ENCODE measurements at places on chromosomes 3 and 15. TPM values are rescaled to one million over a fixed set of nuclear protein-coding genes. Genes with fewer than 3 reads are reported as not detected.

The IQCH gene
- polyA plus RNA-seq, result 0.49 TPM

The TIMMDC1 gene
- polyA plus RNA-seq, result 28.9 TPM

The ALDH1A2 gene
- 2.5 TPM for polyA plus RNA-seq

The CCDC32 gene
- 20.8 TPM for polyA plus RNA-seq

The HIGD2B gene
- polyA plus RNA-seq, result not detected

The CACNA1D gene
- polyA plus RNA-seq, result 11.3 TPM

The GOLGA8N gene
- 18.0 TPM for polyA plus RNA-seq

The TLR9 gene
- polyA plus RNA-seq, result 0.27 TPM

The SPINT1 gene
- polyA plus RNA-seq, result 67.1 TPM

DNA sequence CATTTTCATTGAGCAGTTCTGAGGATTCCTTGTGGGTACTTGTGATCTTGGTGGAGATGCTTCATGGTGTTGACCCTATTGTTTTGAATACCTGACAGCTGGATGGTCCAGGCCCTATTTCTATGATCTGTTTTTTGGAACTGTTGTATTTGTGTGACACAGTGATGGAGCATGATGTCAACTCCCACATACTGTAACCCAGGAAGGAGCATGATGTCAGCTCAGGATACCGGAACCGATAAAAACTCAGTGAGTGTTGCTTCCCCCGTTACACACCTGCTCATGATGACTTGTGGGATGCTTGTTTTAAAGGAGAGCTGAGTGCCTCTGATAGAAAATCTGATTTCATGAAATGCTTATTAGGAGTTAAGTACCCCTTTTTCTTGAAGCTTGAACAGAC lies 45.1 kb downstream of the ZBTB38 start:
- H3K27ac ChIP-seq, result peak overlapping the region; percentile 70
- H3K4me1 ChIP-seq, result peaks cover 51% of the 10 kb centered on the region
- no peaks in the 10 kb centered on the region for H3K27me3 ChIP-seq
- peak overlapping the region; percentile 22 for H3K4me3 ChIP-seq
- peaks cover 8% of the 10 kb centered on the region for H3K36me3 ChIP-seq

DNA sequence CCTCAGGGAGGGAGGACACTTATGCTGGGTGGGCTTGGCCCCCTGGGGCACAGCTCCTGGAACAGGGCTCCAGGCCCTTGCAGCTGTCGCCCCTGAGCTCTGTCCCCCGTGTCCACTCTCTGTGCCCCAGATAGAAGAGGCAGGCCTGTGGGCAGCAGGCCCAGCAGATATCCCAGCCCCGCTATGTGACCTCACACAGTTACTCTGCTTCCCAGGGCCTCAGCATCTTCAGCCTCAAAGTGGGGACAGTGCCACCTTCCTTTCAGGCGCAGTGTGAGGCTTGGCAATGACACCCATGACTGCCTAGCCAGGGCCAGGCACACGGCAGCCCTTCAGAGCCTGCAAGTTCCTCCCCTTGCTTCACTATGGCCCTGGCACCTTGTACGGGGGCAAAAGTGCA lies 98.4 kb downstream of the IQSEC1 start:
- no peaks in the 10 kb centered on the region for H3K4me1 ChIP-seq
- no peak overlapping the region for H3K4me3 ChIP-seq
- H3K36me3 ChIP-seq, result no peaks in the 10 kb centered on the region
- no peaks in the 10 kb centered on the region for H3K27me3 ChIP-seq
- peak; percentile 40 for DNase-seq

DNA sequence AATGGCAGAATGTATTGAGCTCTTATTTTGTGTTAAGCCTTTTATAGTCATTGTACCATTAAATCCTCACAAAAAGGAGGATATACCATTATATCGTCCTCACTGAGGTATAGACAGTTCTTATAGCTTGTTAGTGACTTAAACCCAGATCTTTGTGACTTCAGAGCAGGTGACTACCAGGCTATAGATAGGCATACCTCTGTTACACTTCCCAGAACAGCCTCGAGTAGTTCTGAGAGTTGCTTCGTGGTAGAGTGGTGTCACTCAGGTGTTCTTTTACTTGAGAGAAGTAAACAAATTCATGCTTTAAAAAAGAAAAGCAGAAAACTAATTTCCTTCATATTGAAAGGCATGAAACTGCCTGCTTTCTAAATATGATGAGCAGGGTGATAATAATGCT lies 59.9 kb downstream of the SEC22A start:
- H3K4me3 ChIP-seq, result no peak overlapping the region
- no peak for DNase-seq
- H3K36me3 ChIP-seq, result no peaks in the 10 kb centered on the region
- no peaks in the 10 kb centered on the region for H3K27me3 ChIP-seq
- no peaks in the 10 kb centered on the region for H3K4me1 ChIP-seq
- H3K27ac ChIP-seq, result no peak overlapping the region

GRCh38 chr15:48940508-48940907 lies 23.2 kb downstream of the SHC4 start:
- no peaks in the 10 kb centered on the region for H3K27me3 ChIP-seq
- no peak overlapping the region for H3K27ac ChIP-seq
- DNase-seq, result no peak
- H3K4me3 ChIP-seq, result no peak overlapping the region
- H3K36me3 ChIP-seq, result no peaks in the 10 kb centered on the region
- no peaks in the 10 kb centered on the region for H3K4me1 ChIP-seq

DNA sequence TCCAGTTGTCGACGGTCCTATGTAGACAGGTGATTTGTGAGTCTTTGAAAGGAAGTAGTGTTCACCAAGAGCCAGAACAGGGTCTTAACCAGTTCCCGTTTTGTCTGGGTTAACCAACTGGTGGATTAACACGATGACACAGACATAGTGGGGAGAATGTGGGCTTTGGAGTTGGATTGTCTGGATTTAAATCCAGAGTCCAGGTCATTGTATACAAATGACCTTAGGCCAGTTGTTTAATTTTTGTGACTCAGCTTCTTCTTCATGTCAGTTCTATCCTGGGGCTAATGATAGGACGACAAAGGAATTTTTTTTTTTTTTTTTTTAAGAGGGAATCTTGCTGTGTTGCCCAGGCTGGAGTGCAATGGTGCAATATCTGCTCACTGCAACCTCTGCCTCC lies 126.7 kb downstream of the LPP start:
- H3K36me3 ChIP-seq, result no peaks in the 10 kb centered on the region
- H3K4me1 ChIP-seq, result peaks cover 15% of the 10 kb centered on the region
- no peak overlapping the region for H3K4me3 ChIP-seq

DNA sequence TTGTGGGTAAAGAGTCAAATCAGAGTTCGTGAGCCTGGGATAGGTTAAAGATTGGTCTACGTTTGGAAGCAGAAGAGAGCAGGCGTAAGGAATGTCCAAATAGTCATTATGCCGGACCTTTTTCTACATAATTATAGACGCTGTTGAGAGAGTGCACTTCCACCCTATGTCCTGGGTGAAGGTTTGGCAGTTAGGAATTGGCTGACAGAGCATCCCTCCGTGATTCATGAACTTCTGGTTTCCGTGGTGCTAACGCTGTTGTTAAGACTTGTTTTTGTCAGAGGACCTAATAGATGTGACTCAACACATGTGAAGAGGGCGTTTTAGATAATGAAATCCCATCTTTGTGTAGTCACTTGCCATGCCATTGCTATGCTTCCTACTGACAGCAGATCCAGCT lies 1.1 kb downstream of the EAF1 start:
- H3K4me1 ChIP-seq, result no peaks in the 10 kb centered on the region
- no peaks in the 10 kb centered on the region for H3K36me3 ChIP-seq
- H3K27ac ChIP-seq, result no peak overlapping the region
- DNase-seq, result no peak

DNA sequence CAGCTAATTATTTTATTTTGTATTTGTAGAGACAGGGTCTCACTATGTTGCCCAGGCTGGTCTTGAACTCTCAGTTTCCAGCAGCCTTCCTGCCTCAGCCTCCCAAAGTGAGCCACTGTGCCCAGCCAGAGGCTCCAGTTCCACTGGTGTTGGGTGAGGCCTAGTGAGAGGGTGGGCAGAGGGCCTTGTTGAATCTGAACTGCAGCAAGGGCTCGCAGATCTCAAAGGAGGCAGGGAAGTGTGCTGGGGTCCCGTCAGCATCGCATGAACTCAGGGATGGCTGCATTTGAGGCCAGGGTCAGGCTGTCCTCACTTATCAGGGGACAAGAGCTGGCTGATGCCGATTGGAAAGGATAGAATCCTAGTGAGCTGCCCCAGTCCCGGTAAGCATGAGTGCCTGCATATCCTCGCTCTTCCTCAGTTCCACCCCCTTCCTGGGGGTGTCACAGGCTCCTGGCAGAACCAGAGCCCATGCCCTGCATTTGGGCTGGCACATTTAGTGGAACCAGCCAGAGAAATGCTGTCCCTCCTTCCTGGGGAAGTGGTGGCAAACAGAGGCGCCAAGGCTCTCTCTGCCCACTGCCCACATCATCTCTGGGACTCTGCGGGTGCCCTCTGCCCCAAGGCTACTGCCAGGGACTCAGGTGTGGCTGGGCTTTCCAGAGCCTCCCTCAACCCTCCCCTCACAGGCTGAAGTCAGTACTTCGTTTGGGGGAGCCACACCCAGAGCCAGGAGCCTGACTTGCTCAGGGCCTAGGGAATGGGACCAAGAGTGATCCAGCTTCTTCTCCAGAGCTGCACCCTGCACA lies 24.1 kb downstream of the ALS2CL start:
- no peaks in the 10 kb centered on the region for H3K27me3 ChIP-seq
- H3K4me3 ChIP-seq, result no peak overlapping the region
- no peaks in the 10 kb centered on the region for H3K36me3 ChIP-seq
- H3K27ac ChIP-seq, result no peak overlapping the region
- peaks cover 7% of the 10 kb centered on the region for H3K4me1 ChIP-seq

GRCh38 chr15:78044407-78045155 lies 32.9 kb downstream of the TBC1D2B start:
- no peaks in the 10 kb centered on the region for H3K36me3 ChIP-seq
- H3K27me3 ChIP-seq, result no peaks in the 10 kb centered on the region
- no peak overlapping the region for H3K27ac ChIP-seq
- H3K4me1 ChIP-seq, result peaks cover 12% of the 10 kb centered on the region

- no peaks in the 10 kb centered on the region for H3K27me3 ChIP-seq
- DNase-seq, result no peak
- peaks cover 2% of the 10 kb centered on the region for H3K4me1 ChIP-seq
- no peaks in the 10 kb centered on the region for H3K36me3 ChIP-seq
Observed at GRCh38 chr3:15092686-15093085, 6.3 kb downstream of the RBSN start.

GRCh38 chr3:8658306-8659212 lies 14.0 kb upstream of the SSUH2 start:
- no peaks in the 10 kb centered on the region for H3K36me3 ChIP-seq
- no peak overlapping the region for H3K27ac ChIP-seq
- peaks cover 6% of the 10 kb centered on the region for H3K4me1 ChIP-seq
- DNase-seq, result peak; percentile 79
- no peak overlapping the region for H3K4me3 ChIP-seq
- no peaks in the 10 kb centered on the region for H3K27me3 ChIP-seq

DNA sequence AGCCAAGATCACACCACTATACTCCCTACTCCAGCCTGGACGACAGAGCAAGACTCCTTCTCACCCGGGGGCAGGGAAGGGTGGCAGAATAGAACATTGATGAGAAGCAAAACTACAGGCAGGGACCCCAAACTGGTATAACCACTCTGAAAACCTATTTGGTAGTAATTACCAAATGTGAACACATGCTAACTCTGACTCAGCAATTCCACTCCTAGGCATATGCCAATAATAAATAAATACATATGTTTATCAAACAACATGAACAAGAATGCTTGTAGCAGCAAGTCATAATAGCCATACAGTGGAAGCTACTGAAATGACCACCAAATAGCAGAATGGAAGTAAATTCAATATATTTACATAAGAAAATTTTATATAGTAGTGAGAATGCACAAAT lies 31.0 kb upstream of the USP50 start:
- no peaks in the 10 kb centered on the region for H3K4me1 ChIP-seq
- no peaks in the 10 kb centered on the region for H3K27me3 ChIP-seq
- H3K36me3 ChIP-seq, result no peaks in the 10 kb centered on the region
- H3K4me3 ChIP-seq, result no peak overlapping the region
- no peak overlapping the region for H3K27ac ChIP-seq
- DNase-seq, result no peak

DNA sequence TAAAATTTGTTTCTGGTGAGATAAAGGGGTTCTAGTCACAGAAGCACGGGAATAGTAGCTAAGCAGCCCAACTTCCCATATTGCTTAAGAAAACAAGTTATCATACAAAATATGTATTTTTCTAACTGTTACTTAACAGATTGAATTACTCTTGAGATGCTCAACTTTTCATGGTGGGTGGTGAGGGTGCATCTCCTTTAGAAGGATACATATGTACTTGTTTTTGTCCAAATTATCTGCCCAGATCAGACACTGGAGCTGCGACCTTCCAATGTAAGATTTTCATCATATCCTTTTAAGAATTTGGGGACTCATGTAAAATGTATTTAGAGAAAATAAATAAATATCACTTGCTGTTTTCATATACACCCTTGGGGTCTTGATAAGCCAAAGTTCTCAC lies 252.2 kb upstream of the SOX2 start:
- no peak overlapping the region for H3K4me3 ChIP-seq
- no peak for DNase-seq
- H3K27ac ChIP-seq, result no peak overlapping the region
- H3K36me3 ChIP-seq, result no peaks in the 10 kb centered on the region
- H3K27me3 ChIP-seq, result peaks cover 3% of the 10 kb centered on the region

GRCh38 chr3:63309768-63310167 lies 31.7 kb downstream of the SYNPR start:
- DNase-seq, result no peak
- H3K27me3 ChIP-seq, result no peaks in the 10 kb centered on the region
- H3K27ac ChIP-seq, result no peak overlapping the region
- H3K4me1 ChIP-seq, result no peaks in the 10 kb centered on the region
- no peak overlapping the region for H3K4me3 ChIP-seq

DNA sequence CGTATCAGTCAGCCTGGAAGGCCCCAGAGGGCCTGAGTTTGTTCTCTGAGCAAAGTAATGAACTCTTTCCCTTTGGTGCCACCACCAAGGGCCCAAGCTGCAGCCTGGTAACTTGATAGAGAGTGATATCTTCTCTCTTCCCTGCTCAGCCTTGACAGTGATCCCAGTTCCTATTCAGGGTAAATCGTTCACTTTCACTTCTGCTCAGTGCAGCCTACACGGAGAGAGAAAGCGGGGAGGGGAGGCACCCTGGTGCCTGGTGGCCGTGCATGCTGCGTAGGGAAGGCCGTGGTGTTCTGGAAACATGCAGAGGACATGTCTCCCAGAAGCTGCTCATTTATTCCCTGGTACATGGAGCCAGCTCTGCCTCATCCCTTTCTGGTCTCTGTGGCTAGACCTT lies 54.9 kb downstream of the KIF9 start:
- no peak for DNase-seq
- no peak overlapping the region for H3K4me3 ChIP-seq
- no peaks in the 10 kb centered on the region for H3K27me3 ChIP-seq
- no peak overlapping the region for H3K27ac ChIP-seq
- no peaks in the 10 kb centered on the region for H3K36me3 ChIP-seq
- H3K4me1 ChIP-seq, result no peaks in the 10 kb centered on the region
